ENCODE measurements at places on chromosomes 3 and 15. TPM values are rescaled to one million over a fixed set of nuclear protein-coding genes. Genes with fewer than 3 reads are reported as not detected.

GRCh38 chr3:126464997-126465396 is 10.7 kb downstream of the ZXDC start:
- no peak overlapping the region for H3K27ac ChIP-seq
- no peak for DNase-seq
- no peaks in the 10 kb centered on the region for H3K27me3 ChIP-seq

DNA sequence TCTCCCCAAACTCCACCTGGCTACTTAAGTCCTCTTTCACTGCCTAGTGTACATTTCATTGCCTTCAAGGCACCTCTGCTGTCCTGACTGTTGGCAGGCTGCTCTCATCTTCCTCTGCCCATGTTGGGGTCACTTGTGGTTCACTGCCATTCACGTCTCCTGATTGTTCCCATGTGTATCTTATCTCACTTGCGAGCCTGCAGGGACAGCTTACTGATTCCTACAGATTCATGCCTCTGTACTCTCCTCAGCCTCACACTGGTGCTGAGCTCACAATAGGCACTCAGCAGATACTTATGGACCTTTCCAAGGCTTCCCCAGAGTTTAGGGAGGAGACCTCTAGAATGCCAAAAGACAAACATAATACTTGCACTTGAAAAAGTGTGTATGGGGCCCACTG is 28.8 kb upstream of the ANP32A start:
- no peak for DNase-seq
- H3K4me1 ChIP-seq: no peaks in the 10 kb centered on the region
- H3K27ac ChIP-seq: no peak overlapping the region
- peaks cover 8% of the 10 kb centered on the region for H3K27me3 ChIP-seq
- H3K36me3 ChIP-seq: no peaks in the 10 kb centered on the region

GRCh38 chr3:142353571-142353970 is 94.3 kb downstream of the XRN1 start:
- H3K27ac ChIP-seq: no peak overlapping the region
- DNase-seq: no peak
- no peak overlapping the region for H3K4me3 ChIP-seq
- H3K4me1 ChIP-seq: no peaks in the 10 kb centered on the region

GRCh38 chr15:87846746-87847145 is 409.8 kb downstream of the NTRK3 start:
- H3K36me3 ChIP-seq: no peaks in the 10 kb centered on the region
- no peak for DNase-seq
- no peaks in the 10 kb centered on the region for H3K4me1 ChIP-seq
- H3K27ac ChIP-seq: no peak overlapping the region

GRCh38 chr3:147616998-147617619 is 207.9 kb downstream of the ZIC1 start:
- H3K27ac ChIP-seq: no peak overlapping the region
- no peak overlapping the region for H3K4me3 ChIP-seq
- H3K27me3 ChIP-seq: no peaks in the 10 kb centered on the region
- no peaks in the 10 kb centered on the region for H3K36me3 ChIP-seq
- no peaks in the 10 kb centered on the region for H3K4me1 ChIP-seq

The DAPK2 gene
- total RNA-seq: 1.3 TPM

The SMCO1 gene
- not detected for total RNA-seq

All from CD4-positive, alpha-beta T cell (primary cell).